Aorta (tissue), 5 donors: ENCODE measurements at places on chromosomes 6 and 20. TPM values are rescaled to one million over a fixed set of nuclear protein-coding genes. Genes with fewer than 3 reads are reported as not detected.

DNA sequence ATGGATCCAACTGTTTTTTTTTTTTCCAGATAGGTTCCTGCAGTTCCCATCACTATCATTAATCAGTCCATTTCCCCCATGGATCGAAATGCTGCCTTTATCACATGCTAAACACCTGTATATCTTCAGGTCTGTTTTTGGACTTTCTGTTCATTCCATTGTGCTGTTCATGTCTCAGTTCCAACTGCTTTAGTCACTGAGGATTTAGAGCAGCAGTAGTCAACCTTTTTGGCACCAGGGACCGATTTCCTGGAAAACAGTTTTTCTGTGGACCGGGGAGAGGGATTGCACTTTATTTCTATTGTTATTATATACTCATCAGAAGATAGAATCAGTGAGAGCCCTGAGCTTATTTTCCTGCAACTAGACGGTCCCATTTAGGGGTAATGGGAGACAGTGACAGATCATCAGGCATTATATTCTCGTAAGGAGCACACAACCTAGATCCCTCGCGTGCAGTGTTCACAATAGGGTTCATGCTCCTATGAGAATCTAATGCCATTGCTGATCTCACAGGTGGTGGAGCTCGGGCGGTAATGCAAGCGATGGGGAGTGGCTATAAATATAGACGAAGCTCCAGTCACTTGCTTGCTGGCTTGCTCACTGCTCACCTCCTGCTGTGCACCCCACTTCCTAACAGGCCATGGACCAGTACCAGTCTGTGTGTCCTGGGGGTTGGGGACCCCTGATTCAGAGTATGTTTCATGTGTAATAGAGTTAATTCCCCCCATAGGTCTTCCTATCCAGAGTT, 46.0 kb downstream of the CAP2 start:
- H3K36me3 ChIP-seq: no peaks in the 10 kb centered on the region
- DNase-seq: no peak
- no peaks in the 10 kb centered on the region for H3K4me1 ChIP-seq
- no peaks in the 10 kb centered on the region for H3K27me3 ChIP-seq

- no peaks in the 10 kb centered on the region for H3K27me3 ChIP-seq
- H3K4me1 ChIP-seq: no peaks in the 10 kb centered on the region
- H3K27ac ChIP-seq: no peak overlapping the region
Measured at GRCh38 chr6:156963712-156964700, 186.8 kb downstream of the ARID1B start.

GRCh38 chr6:134564705-134565104, 246.8 kb upstream of the SGK1 start:
- no peaks in the 10 kb centered on the region for H3K27me3 ChIP-seq
- no peak overlapping the region for H3K4me3 ChIP-seq
- DNase-seq: no peak
- no peak overlapping the region for H3K27ac ChIP-seq
- H3K4me1 ChIP-seq: no peaks in the 10 kb centered on the region

- no peak overlapping the region for H3K27ac ChIP-seq
- H3K27me3 ChIP-seq: no peaks in the 10 kb centered on the region
- no peak for DNase-seq
- H3K36me3 ChIP-seq: no peaks in the 10 kb centered on the region
- H3K4me3 ChIP-seq: no peak overlapping the region
- H3K4me1 ChIP-seq: no peaks in the 10 kb centered on the region
Measured at GRCh38 chr6:154001494-154002285, 37.4 kb upstream of the OPRM1 start.

The RIPOR3 gene
- total RNA-seq: 8.0 TPM

The FOXA2 gene
- total RNA-seq: not detected

DNA sequence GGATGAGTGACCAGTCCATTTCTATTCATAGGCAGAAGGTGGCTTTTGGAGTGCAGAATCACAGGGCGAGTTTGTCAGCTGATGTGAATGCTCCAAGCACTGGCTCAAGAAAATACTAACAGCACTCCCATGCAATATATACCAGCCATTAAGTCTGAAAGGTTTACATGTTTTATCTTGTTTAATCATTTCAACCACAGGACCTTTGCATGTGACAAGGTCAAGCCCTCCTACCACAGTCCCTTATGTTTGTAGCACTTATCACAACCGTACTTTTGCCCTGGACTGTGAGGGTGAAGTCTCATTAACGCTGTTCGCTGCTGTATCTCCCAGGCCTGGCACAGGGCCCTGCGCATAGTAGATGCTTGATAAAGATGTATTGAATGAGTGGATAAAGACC, 99.3 kb upstream of the PMEPA1 start:
- H3K36me3 ChIP-seq: no peaks in the 10 kb centered on the region
- no peak overlapping the region for H3K4me3 ChIP-seq
- no peak overlapping the region for H3K27ac ChIP-seq
- DNase-seq: no peak

GRCh38 chr6:28742668-28743270, 181.0 kb downstream of the TRIM27 start:
- no peaks in the 10 kb centered on the region for H3K27me3 ChIP-seq
- H3K27ac ChIP-seq: no peak overlapping the region
- H3K4me1 ChIP-seq: no peaks in the 10 kb centered on the region

DNA sequence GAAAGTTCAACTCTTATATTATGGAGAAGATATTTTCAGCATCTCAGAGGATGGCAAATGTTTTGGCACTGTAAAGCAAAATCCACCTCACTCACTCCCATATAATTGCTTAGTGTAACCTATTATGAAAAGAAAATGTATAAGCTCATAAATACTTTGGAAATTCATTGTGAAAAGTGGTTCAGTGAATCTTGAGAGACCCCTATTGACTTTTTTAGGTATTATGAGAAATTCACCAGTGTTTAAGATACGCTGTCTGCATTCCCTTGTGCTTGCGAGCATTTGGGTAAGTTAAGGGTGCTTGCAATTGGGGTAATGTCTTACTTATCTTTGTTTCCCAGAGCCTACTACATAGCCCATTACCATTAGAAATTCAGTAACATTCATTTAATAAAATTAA, 66.3 kb upstream of the BMP5 start:
- DNase-seq: no peak
- H3K36me3 ChIP-seq: no peaks in the 10 kb centered on the region
- H3K27ac ChIP-seq: no peak overlapping the region
- H3K4me1 ChIP-seq: no peaks in the 10 kb centered on the region
- no peak overlapping the region for H3K4me3 ChIP-seq
- no peaks in the 10 kb centered on the region for H3K27me3 ChIP-seq

GRCh38 chr20:59735917-59736316, 131.6 kb downstream of the PHACTR3 start:
- peak; percentile 12 for DNase-seq
- H3K4me1 ChIP-seq: no peaks in the 10 kb centered on the region
- H3K4me3 ChIP-seq: no peak overlapping the region
- H3K27me3 ChIP-seq: no peaks in the 10 kb centered on the region

GRCh38 chr20:38012332-38012731, 20.9 kb downstream of the TTI1 start:
- H3K36me3 ChIP-seq: peaks cover 3% of the 10 kb centered on the region
- DNase-seq: no peak
- H3K27ac ChIP-seq: no peak overlapping the region

The GPLD1 gene
- 8.2 TPM for total RNA-seq

GRCh38 chr20:46179862-46180261, 61.7 kb downstream of the CD40 start:
- H3K27ac ChIP-seq: no peak overlapping the region
- DNase-seq: no peak
- no peaks in the 10 kb centered on the region for H3K36me3 ChIP-seq
- peaks cover 3% of the 10 kb centered on the region for H3K27me3 ChIP-seq
- H3K4me1 ChIP-seq: no peaks in the 10 kb centered on the region

GRCh38 chr6:158184608-158185007, 16.5 kb downstream of the GTF2H5 start:
- no peak for DNase-seq
- no peak overlapping the region for H3K4me3 ChIP-seq
- H3K4me1 ChIP-seq: no peaks in the 10 kb centered on the region
- no peak overlapping the region for H3K27ac ChIP-seq
- H3K27me3 ChIP-seq: no peaks in the 10 kb centered on the region

The TFAP2D gene
- not detected for total RNA-seq

DNA sequence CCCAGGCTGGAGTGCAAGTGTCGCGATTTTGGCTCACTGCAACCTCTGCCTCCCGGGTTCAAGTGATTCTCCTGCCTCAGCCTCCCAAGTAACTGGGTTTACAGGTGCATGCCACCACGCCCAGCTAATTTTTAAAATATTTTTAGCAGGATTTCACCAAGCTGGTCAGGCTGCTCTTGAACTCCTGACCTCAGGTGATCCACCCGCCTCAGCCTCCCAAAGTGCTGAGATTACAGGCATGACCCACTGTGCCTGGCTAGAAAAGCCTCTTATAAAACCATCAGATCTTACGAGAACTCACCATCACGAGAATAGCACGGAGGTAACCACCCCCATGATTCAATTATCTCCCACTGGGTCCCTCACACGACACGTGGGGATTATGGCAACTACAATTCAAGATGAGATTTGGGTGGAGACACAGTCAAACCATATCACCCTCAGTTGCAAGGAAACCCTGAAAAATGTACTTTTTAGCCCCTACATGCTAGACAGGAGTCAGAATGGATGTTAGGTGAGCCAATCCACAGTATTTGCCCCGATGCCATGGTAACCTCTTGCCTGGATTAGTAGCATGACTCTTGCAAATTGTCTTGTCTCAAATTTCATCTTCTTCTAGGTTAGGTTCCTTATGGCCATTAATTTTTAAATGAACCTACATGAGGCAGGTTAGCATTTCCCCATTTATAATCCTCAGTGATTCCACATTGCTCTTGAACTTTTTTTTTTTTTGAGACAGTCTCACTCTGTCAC, 17.1 kb upstream of the SASH1 start:
- H3K4me1 ChIP-seq: no peaks in the 10 kb centered on the region
- no peak overlapping the region for H3K4me3 ChIP-seq
- DNase-seq: no peak
- H3K36me3 ChIP-seq: no peaks in the 10 kb centered on the region
- no peak overlapping the region for H3K27ac ChIP-seq

The RBM12 gene
- total RNA-seq: 73.3 TPM

GRCh38 chr6:133223452-133224029, 17.6 kb upstream of the EYA4 start:
- H3K36me3 ChIP-seq: no peaks in the 10 kb centered on the region
- no peak for DNase-seq
- no peaks in the 10 kb centered on the region for H3K27me3 ChIP-seq
- no peak overlapping the region for H3K27ac ChIP-seq

GRCh38 chr6:56802584-56802983, 152.3 kb upstream of the BEND6 start:
- H3K27ac ChIP-seq: no peak overlapping the region
- no peak overlapping the region for H3K4me3 ChIP-seq
- no peak for DNase-seq
- no peaks in the 10 kb centered on the region for H3K27me3 ChIP-seq
- H3K4me1 ChIP-seq: no peaks in the 10 kb centered on the region
- H3K36me3 ChIP-seq: no peaks in the 10 kb centered on the region

- no peaks in the 10 kb centered on the region for H3K4me1 ChIP-seq
- no peak overlapping the region for H3K27ac ChIP-seq
- H3K36me3 ChIP-seq: no peaks in the 10 kb centered on the region
- no peaks in the 10 kb centered on the region for H3K27me3 ChIP-seq
- no peak for DNase-seq
Measured at GRCh38 chr6:98782772-98783171, 51.6 kb upstream of the POU3F2 start.

GRCh38 chr6:151747896-151748295, 59.6 kb upstream of the ESR1 start:
- no peaks in the 10 kb centered on the region for H3K27me3 ChIP-seq
- H3K4me1 ChIP-seq: no peaks in the 10 kb centered on the region
- H3K4me3 ChIP-seq: no peak overlapping the region
- no peak overlapping the region for H3K27ac ChIP-seq

DNA sequence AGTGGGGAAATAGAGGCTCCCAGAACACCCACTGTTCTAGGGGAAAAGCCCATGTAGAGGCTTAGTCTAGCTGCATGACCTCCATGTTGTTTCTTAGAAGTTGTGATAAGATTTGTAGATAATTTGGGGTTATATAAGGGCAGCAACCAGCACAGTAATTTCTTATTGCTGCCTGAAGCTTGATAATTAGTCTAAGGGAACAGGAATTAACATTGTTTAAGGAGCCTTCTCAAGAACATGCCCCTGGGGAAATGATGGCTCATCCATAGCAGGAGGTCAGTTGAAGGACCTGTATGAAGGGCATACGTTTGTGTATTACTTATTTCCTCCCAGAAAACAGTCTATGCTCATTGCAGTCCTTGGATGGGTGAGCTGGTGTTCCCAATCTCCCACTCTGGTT, 170.7 kb upstream of the SCGN start:
- H3K27ac ChIP-seq: no peak overlapping the region
- no peaks in the 10 kb centered on the region for H3K4me1 ChIP-seq
- H3K36me3 ChIP-seq: peaks cover 5% of the 10 kb centered on the region
- no peak overlapping the region for H3K4me3 ChIP-seq
- H3K27me3 ChIP-seq: no peaks in the 10 kb centered on the region

DNA sequence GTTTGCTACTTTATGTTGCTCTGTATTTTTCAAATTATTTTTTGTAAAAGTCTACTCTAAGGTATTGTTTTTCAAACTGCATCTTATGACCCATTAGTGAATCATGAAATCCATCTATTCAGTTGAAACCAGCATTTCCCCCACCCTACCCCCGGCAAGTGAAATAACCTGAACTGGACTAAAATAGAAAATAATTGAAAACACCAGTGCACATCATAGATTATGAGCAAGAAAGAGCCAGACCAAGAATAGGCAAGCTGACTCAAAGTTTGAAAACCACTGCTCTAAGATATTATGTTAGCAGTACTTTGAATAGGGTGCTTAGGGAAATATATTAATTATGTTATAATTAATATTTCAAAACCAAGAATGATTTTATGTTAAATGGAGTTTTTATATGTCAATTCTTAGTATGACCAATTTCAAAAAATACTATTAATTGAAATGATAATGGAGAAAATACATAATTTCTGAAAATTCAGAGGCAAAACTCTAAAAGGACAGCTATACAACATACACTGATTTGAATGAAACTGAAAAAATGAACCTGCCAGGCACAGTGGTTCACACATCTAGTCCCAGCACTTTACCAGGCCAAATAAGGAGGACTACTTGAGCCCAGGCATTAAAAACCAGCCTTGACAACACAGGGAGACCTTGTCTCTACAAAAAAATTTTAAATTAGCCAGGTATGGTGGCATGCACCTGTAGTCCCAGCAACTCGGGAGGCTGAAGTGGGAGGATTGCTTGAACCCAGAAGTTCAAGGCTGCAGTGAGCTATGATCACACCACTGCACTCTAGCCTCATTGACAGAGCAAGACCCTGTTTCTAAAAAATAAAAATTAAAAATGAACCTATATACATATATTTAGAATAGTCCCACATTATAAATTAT, 112.0 kb downstream of the CDK19 start:
- no peak overlapping the region for H3K27ac ChIP-seq
- DNase-seq: no peak
- no peak overlapping the region for H3K4me3 ChIP-seq
- H3K27me3 ChIP-seq: no peaks in the 10 kb centered on the region
- H3K4me1 ChIP-seq: no peaks in the 10 kb centered on the region
